ENCODE measurements at places on chromosomes 12 and 14.

- no peak for DNase-seq
Measured at GRCh38 chr14:41404126-41404525, 202.6 kb upstream of the LRFN5 start.

DNA sequence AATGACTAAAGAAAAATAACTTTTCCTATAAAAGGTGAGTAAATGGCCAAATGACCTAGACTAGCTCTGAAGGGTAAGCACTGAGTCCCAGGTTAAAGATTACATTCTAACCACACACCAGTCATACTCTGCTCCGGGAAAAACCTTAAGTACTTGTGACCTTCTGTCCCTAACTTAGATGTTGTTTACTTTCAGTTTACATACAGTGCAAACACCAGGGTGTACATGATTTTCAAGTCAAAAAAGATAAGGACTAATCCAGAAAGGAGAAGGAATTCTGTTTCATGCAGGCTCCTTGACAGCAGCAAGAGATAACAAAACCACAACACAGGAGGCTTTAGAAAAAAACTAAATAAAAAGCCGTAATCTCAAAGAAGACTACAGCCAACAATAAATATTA lies 174.2 kb downstream of the PPM1H start:
- no peak for DNase-seq

DNA sequence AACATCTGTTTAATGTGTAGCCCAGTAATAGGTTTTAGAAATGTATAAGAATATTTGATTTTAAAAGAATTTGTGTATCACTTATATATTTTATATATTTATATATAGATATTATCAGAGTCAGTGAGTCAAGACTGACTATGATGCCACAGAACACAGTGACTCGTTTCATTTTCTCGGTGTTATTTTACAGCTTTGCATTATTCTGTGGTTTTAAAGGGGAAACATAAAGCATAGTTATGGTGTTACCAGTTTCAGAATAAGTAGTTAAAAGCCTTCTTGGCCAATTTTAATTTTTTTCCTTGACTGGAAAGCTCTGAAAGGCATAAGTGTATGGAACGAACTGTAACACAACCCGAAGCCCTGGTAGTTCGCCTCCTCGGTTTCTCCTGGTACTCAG lies 91.0 kb downstream of the GRIP1 start:
- no peak for DNase-seq

- no peak for DNase-seq
Measured at GRCh38 chr12:68514807-68515411, 95.8 kb upstream of the RAP1B start.

GRCh38 chr12:3279832-3280231 lies 202.7 kb downstream of the TSPAN9 start:
- no peak for DNase-seq

- DNase-seq: no peak
Measured at GRCh38 chr14:21712036-21712435, 38.4 kb upstream of the OR4E1 start.

- DNase-seq: no peak
Measured at GRCh38 chr14:72472845-72473244, 421.1 kb downstream of the DPF3 start.

DNA sequence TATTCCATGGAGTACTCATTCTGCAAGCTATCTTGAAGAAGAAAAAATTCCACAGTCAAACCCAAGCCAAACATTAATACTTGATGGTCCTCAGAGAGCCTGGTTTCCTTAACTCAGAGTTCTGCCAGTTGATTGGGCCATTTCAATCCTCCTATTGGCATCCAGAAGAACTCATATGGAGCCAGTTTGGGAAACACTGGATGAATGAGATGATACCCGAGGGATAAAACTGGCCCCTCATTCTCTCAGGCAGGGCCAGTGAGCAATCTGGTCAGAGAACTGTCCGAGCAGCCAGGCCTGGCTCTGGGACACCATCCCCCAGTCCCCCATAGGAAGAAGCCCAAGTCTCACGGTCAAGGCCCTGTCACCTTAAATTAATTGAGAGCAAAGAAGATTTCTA lies 48.8 kb downstream of the NUAK1 start:
- no peak for DNase-seq
